Pancreas (tissue), 10 donors: ENCODE measurements at places on chromosomes 2 and 18. TPM values are rescaled to one million over a fixed set of nuclear protein-coding genes. Genes with fewer than 3 reads are reported as not detected.

Gene DYNAP
- polyA plus RNA-seq, result not detected

Gene ALPG
- not detected for polyA plus RNA-seq

Gene CCDC93
- polyA plus RNA-seq, result 18.8 TPM

Gene SCN2A
- polyA plus RNA-seq, result 0.19 TPM

Gene GPC1
- 23.2 TPM for polyA plus RNA-seq

Gene COLEC12
- polyA plus RNA-seq, result 0.35 TPM

Gene GREB1L
- 0.14 TPM for polyA plus RNA-seq

Gene MARCHF4
- polyA plus RNA-seq, result 4.1 TPM

Gene KCNS3
- polyA plus RNA-seq, result 4.4 TPM

Gene ZSWIM2
- polyA plus RNA-seq, result not detected

Gene CABLES1
- 2.0 TPM for polyA plus RNA-seq

Gene CPLX4
- not detected for polyA plus RNA-seq

Gene CAPN10
- polyA plus RNA-seq, result 47.0 TPM

GRCh38 chr18:48583573-48583972, 44.7 kb downstream of the CTIF start:
- DNase-seq, result peak; percentile 61

DNA sequence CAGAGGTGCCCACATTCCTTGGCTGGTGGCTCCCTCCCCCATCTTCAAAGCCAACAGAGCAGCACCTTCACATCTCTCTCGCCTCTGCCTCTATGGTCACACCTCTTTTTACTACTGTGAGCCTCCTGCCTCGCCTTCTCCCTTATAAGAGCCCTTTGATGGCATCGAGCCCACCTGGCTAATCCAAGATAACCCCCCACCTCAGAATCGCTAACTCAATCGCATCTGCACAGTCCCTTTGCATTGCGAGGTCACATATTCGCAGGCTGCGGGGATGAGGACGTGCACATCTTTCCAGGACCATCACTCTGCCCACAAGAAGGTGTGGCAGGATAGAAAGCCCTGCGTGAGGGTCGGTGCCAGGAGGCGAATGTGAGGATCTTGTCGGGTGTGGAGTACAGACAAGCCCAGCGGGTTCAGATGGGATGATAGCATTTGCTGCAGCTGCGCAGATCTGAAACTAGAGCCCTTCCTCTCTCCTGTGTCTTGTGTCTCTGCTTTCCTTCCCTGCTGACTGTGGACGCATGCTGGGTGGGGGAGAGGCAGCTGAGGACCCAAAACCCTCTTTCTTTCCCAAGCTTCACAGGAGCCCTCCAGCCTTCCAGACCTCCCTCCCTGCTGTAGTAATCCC, 148.3 kb upstream of the HDAC4 start:
- DNase-seq, result no peak

GRCh38 chr2:151114874-151115273, 146.8 kb downstream of the RBM43 start:
- DNase-seq, result no peak

- DNase-seq, result no peak
Observed at GRCh38 chr2:41992671-41993434, 55.0 kb upstream of the PKDCC start.

DNA sequence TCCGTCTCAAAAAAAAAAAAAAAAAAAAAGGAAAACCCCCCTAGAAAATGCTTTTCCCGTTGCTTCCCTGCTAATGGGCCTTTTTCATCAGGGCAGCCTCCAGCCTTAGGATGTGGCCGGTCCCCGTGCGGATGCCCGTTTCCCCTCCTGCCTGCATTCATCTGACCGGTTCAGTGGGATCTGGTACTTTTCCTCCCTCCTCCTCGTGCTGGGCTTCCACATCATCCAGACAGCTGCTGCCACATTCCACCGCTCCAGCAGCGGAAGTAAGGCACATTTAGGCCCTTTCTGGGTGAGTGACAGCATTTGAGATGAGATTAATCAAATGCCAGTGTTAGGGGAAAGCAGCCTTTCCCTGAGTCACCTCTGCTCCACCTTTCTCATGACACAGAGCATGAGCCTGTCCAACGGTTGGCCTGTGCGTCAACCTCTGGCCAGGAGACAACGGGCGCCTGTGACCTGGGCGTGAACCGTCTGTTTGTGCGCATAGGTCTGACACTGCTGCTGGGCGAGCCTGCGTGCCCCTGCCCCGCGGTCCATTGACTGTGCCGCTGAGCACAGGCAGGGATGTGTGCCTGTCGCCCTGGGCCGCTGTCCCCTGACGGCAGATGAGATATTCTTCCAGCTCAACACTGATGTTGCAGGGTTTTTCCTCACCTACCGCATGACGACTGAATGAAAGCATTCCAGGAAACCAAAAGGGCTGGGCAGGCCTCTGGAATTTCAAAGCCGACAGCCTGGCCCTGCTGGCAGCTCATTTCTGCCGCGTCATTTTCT, 174.0 kb downstream of the TGIF1 start:
- DNase-seq, result peak; percentile 65

DNA sequence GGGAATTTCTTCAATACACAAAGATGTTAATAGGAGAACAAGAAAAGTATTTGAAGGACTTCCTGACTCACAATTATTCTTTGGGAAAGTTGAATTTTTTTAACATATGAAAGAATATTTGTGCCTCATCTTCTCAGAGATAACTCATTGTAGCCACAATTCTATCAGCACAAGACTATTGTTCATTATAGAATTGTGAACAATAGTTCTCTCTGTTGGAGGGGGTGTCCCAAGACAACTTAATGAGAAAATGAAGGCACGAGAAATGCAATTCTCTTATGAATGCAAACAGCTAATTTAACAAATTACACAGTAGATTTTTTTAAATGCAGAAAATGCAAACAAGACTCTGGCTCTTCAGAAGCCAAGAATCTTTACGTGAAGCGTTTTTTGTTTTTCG, 157.0 kb downstream of the BARD1 start:
- no peak for DNase-seq

GRCh38 chr2:7785700-7786099, 868.5 kb downstream of the RNF144A start:
- DNase-seq, result no peak

- DNase-seq, result no peak
Observed at GRCh38 chr2:216632346-216632951, 771 bp upstream of the IGFBP2 start.

- DNase-seq, result no peak
Observed at GRCh38 chr18:28041366-28041765, 135.6 kb downstream of the CDH2 start.

DNA sequence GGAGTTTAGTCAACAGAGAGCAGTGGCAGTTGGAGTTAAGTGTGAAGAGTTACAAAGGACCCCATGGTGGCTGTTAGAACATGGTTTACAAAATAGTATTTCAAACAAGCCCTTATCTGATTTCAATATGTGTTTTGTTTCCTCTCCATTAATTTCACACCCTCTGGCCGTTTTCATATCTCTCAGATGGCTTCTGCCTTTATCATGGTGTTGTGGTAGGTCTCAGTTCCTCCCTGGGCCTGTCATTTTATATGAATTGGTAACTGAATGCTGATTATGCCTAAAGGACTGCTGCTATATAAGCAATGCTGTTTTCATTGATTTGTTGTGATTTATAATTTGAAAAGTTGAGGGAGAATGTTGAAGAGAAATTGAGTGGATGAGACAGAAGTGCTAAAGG, 686.7 kb downstream of the NYAP2 start:
- DNase-seq, result no peak

DNA sequence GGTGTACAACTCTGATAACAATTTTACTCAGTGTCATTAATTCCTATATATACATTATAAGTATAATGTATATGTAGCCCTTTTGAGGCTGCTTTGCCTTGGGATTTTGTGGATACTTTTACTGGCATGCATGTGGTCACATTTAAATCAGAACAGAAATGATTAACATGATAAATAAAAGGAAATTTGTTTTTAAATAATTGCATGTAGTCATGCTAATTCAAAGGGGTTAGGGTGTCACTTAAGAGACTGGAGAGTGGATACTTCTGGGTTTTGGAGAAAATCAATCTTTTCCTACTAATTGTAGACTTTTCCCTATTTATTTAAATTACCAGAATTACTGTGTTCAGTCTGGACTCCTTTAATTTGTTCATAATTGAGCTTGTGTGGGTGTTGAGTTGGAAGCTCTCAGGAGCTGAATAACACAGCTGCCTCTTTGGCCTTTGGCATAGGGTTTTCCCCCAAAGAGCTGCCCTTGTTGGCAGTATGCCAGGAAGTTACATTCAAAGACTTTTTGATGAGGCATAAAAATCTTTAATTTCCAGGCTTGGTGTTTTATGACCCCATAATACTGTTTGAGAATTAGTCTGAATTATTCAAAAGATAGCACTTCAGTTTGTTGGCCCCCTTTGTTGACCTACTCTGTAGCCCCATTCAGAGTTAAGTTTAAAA, 484.7 kb upstream of the NRP2 start:
- no peak for DNase-seq

GRCh38 chr2:216477283-216478035, 21.2 kb upstream of the RPL37A start:
- no peak for DNase-seq

DNA sequence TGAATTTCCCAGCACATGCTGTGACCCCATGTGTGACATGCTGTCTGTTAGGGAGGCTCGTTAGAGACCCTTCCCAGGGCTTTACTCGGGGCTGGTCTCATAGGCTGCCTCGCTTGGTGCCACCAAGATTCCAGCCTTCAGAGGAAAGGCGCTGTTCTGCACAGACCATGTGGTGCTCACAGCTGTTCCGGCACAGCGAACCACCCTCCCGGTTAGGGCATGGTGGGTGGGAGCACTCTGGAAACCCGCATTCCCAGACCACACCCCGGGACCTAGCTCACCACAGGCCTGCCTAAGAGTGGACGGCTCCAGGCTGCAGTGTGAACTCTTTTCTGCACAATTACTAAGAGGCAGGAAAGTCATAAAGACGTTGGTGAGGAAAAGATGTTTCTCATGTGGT, 112.0 kb downstream of the MBP start:
- DNase-seq, result no peak

- no peak for DNase-seq
Observed at GRCh38 chr2:3132966-3133365, 244.7 kb downstream of the EIPR1 start.

DNA sequence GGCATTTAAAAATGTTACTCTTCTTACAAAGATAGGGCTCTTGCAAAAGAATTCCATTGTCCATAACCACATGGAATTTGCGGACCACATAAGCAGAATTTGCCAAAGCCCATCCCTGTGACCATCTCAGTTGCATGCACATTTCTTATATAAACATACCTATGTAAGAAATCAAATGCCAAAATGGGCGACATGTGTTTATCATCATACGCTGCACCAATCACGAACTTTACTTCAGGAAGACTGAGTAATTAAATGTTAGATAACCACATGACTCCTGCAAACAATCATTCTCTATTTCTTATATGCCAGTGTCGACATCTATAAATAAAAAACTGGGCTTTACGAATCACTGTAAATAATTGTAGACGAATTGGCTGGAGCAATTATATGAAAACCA, 186.1 kb upstream of the RBMS1 start:
- DNase-seq, result no peak

DNA sequence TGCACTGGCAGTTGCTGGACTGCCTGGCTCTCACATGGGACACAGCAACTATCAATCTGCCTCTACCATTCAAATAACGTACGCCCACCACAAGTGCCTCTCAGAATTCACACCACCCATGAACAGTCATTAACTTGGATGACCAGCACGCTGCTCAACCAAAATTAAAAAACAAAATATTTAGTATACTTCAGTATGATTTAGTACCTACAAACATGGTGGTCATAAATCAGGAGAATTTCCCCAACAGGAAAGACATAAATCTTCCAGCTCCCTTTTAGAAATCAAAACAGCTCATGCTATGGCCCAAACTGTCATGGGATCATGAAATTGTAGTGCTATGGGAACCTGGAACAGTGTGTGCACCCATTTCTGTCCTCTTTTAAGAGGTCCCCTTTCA, 317.4 kb upstream of the ETAA1 start:
- DNase-seq, result no peak

DNA sequence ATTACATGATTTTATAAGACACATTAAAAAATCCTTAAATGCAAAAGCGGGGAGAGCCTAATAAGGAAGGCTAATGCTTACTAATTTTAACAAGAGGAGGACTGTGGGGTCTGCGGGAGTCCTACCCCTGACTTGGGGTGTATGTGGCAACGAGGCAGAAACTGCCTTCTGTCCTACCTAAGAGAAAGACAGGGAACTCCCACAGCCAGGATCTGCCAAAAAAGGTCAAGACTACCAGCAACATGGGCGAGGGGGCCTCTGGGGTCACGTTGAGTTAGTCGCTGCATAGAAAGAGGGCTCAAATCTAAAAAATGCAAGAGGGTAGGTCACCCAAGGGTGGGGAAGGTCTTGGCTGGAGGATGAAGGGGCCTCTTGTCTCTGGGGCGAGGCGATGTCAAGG, 529 bp upstream of the AMER3 start:
- DNase-seq, result no peak

DNA sequence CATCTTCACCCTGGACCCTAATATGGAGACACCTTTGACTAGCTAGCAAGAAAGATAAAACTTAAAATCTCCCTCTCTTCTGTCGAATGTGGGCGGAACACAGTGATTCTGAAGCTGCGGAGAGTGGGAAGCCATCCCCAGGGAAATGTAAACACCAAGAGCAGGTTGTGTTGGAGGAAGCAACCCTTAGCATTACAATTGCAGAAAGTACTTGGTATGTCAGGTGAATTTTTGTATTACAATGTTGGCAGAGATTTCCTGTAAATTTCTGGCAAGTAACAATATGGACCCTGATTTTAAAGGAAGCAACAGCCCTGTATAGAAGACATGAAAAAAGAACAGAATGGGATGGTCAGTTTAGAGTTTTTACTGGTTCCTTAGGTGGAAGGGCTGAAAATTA, 35.8 kb downstream of the TSN start:
- DNase-seq, result no peak

- no peak for DNase-seq
Observed at GRCh38 chr2:84986018-84986417, 15.1 kb downstream of the KCMF1 start.

DNA sequence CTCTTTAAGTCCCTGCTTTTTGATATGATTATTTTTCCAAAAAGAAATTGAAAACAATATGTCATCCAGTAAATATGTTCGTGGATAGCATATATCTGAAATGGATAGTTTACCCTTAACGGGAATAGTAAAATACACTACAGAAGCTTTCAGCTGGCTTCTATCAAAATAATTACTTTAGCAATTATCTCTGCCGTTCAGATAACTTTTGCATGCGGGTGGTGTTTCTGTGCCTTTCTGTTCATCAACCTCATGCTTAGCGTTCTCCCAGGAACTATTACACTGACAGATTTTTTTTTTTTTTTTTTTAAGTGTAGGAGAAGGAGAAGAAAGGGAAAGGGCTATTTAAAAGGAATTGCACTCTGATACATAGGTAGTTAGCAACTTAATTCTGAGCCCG, 53.6 kb downstream of the TSHZ1 start:
- no peak for DNase-seq

- peak; percentile 66 for DNase-seq
Observed at GRCh38 chr2:86274918-86275275, 62.5 kb downstream of the REEP1 start.

GRCh38 chr18:24009651-24010333, 4.8 kb upstream of the TTC39C start:
- DNase-seq, result no peak

- no peak for DNase-seq
Observed at GRCh38 chr2:26530696-26531095, 52.8 kb upstream of the OTOF start.
